ENCODE measurements at places on chromosomes 4 and X.
A peak's percentile ranks its signal among the peaks of the same experiment; 100 is the strongest.

GRCh38 chr4:158020176-158020575 lies 152.6 kb downstream of the GASK1B start:
- DNase-seq, result no peak

DNA sequence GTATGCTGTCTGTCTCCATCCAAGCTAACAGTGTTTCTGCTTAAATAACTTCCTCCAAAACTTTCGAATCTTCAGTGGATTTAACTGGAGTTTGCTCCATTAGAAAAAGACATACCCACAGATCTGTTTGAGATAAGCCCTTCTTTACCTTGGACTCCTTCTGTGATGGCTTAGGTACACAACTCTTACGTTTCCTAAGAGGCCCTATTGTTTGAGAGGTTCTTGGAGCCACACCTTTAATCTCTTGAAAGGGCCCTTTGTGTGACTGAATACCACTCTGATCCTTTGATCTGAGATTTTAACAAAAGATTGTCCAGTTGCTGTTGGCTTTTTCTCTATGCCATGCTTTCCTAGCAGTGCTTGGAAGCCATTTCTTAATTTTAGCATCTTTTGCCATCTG lies 92.5 kb downstream of the AKAP4 start:
- no peak for DNase-seq

- DNase-seq, result peak; percentile 2
Measured at GRCh38 chr4:42865572-42866189, 26.8 kb upstream of the GRXCR1 start.

- no peak for DNase-seq
Measured at GRCh38 chr4:74100531-74100930, 1.5 kb upstream of the CXCL2 start.

GRCh38 chr4:48635980-48636379 lies 144.1 kb downstream of the FRYL start:
- DNase-seq, result no peak

- no peak for DNase-seq
Measured at GRCh38 chr4:109890076-109890475, 22.6 kb upstream of the EGF start.

- DNase-seq, result no peak
Measured at GRCh38 chr4:138967313-138967712, 48.3 kb upstream of the NOCT start.

GRCh38 chrX:45026036-45026435 lies 153.0 kb downstream of the KDM6A start:
- DNase-seq, result no peak

DNA sequence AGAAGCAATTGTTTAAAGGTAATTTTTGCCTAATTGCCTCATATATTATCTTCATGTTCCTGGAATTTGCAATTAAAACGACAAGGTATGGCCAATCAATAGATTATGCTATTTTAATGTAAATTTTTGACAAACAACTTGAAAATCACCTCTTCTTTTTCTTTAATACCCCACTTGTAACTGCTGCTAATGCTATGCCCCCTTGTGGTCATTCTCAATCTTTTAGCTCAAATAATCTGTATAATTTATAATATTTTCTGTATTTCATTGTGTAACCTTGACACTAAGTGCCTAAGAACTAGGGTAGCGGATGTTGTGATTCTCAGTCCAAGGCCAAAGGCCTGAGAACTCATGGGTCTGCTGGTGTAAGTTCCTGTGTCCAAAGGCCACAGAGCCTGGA lies 831.7 kb upstream of the POU3F4 start:
- no peak for DNase-seq

DNA sequence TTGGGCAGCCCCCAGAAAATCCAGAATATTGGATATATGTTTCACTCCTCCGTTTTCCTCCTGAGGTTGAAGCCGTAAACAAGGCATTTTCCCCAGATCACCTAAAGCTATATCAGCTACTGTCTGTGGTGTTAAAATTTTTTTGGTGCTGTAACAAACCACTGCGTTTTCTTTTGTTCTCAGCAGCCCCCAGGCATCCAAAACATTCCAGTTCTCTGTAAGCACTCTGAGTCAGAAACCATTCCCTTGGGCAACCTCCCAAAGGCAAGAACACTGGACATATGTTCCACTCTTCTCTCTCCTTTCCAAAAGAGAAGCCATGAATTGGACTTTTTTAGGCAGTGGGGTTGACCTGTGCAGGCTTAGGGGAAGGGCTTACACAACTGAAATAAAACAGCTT lies 310.9 kb downstream of the MID1IP1 start:
- DNase-seq, result no peak

- DNase-seq, result no peak
Measured at GRCh38 chrX:74431797-74432196, 10.5 kb downstream of the SLC16A2 start.

DNA sequence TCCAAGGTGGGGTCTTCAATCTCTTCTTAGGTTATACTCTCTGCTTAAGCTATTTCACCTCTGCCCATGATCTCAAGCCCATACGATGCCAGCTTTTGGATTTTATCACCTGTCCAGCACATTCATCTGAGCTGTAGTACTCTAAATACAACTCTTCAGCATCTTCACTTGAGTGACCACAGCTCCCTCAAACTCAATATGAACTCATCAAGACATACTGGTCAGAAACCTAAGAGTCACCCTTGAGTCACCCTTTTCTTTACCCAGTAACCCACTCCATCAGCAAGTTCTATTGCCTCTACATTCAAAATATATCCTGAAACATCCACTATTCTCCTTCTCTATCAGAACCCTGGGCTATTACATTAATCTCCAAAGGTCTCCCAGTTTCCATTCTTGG lies 69.4 kb downstream of the DCHS2 start:
- DNase-seq, result no peak

DNA sequence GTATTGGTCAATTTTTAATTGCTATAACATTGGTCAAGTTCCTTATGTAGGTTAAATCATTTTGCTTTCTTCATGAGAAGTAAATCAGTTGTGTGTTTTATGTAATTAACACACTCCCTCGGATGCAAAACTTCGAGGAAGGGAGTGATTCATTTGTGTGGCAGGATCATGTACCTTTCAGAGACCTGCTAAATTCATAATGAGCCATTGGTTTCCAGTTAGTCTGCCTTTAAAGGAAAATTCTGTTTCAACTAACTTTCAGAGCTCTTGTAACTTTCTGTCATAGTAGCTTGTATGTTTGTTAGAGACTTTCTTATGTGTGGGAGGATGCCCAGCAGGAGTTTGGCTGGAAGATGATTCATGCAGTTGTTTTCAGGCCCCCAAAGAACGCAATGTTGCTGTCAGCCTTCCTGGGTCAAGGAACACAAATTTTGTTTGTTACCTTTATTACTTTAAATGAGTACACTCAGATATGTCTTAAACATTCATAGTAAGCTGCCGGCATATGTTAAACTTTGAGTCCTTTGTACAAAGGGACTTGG lies 72.1 kb downstream of the GPR101 start:
- no peak for DNase-seq

DNA sequence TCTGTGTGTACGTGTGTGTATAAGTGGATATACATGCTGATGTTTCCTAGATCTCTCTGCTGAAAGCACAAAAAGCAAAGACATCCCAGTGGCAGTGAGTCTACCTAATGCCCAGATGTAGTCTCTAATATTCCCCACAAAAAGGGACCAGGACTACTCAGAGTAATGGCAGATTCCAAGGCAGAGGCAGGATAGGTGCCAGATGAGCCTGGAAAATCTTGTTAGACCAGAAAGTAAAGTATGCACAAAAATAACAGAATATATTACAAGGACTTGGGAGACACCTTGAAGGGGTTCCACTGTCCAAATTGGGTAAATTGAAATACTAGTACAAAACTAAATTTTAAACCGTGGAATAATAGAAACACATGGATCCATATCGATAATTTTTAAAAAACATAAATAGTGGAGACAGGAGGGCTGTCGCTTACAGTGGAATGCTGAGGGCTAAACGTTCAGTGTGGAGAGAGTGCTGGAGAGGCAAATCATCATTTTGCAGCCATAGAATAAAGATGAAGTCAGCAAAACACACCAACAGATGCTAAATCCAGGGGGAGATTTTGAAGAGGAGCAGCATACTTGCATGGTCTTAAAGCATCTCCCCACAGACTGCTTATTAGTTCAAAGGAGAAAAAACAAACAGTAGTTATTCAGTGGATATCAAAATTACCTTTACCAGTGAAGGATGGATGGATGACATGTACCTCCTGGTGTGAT lies 123.4 kb upstream of the TSPAN5 start:
- DNase-seq, result no peak

GRCh38 chr4:20679951-20680350 lies 20.3 kb upstream of the PACRGL start:
- DNase-seq, result no peak

GRCh38 chr4:53431052-53431451 lies 53.6 kb downstream of the FIP1L1 start:
- no peak for DNase-seq

DNA sequence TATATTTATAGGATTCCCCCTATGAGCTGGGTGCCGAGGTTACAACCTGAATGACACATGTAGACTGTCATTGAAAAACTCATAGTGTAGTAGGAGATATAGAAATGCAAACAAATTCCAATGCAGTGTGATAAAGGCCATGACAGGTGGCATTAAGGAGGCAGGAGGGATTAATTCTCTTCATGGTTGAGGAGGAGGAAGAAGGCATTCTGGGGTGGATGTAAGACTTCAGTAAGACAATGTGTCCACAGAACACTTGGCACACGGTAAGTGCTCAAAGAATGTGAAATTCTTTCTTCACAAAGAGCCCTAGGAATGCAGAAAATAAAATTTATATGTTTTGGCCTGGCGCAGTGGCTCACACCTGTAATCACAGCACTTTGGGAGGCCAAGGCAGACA lies 136.5 kb downstream of the RBM47 start:
- no peak for DNase-seq

- DNase-seq, result no peak
Measured at GRCh38 chr4:102037566-102037965, 247.0 kb downstream of the BANK1 start.

DNA sequence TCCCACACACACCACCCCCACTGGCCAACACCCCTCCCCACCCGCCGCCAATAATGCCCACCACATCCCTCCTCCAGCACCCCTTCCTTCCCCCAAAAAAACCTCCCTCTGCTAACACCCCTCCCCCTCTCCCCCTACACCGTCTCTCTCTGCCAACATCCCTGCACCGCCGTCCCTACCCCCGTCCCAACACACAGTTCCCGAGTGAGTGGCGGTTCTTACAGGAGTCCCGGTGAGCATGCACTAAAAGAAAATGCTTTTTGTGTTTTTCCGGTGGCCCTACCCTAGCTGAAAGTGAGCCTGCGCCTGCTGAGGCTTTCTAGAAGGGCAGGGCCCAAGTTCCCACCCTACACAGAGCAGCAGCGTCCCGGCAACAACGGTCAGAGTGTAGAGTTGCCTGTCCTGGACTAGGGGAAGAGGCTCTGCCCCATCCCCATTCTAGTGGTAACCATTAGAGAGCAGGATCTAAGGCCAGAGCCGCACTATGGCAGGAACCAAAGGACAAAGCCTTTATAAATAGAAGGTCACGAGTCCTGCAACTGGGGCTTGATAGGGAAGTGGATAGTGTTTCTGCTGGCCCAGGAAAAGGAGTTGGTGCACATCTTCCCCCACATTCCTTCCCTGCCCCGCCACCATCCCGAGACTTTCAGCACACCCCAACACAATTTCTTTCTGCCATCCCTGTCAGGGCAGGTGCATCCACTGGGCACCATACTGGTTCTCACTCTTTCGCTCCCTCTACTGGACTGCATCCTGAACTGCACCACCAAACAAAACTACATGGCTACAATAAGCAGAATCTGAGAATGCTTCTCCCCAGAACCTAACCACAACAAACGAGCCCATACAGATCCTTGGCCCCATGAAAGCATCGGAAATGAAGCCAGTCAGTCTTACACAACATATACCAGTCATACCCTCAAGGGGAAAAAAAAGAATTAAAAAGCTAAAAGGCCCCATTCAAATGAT lies 78.1 kb upstream of the PAGE3 start:
- DNase-seq, result peak; percentile 1

DNA sequence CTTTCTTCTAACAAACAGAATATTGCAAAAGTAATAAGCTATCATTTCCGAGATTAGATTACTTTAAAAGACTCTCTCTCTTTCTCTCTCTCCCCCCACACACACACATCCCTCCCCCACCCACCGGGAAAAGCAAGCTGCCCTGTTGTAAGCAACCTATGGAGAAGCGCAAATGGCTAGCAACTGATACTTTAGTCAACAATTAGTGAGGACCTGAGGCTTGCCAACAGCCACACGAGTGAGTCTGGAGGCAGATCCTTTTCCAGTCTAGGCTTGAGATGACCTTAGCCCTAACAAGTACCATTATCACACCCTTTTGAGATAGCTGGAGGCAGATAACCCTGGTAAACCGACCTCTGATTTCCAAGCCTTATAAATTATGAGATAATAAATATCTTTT lies 19.7 kb upstream of the ADGRL3 start:
- no peak for DNase-seq

GRCh38 chrX:38435130-38435529 lies 82.7 kb downstream of the OTC start:
- DNase-seq, result no peak

DNA sequence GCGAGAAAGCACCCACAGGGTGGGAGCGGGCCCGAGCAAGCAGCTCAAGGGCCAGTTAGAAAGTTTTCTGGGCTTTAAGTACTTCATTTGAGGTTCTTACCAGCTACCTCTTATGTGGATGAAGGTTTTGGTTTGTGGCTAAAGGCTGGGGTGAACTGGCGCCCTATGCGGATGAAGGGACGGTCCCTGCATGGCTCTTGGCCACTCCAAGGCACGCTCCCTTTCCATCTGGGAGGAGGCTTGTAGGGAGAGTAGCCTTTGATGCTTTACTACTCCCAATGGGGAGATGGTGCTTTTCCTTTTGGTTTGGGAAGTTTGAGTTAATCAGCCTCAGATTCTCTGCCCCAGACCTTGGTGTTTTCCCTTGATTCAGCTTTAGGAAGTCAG lies 17.7 kb downstream of the MRFAP1 start:
- no peak for DNase-seq

DNA sequence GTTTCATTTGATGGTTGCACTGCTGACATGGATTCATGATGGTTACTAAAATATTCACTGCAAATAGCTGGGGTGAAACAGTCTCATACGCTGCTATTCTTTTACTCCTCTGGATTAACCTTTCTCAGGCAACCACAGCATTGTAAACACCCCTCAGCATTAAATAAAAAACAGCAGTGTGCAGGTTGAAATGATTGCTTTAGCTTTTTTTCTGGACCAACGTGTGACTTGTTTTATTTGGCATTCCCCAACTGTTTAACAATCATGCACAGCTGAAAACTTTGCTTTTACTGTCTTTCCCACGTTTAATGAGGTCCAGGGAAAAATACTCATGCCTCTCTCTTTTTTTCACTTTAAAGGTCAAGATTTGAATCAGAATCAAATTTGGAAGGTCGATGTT lies 490.8 kb downstream of the RAPGEF2 start:
- DNase-seq, result no peak

DNA sequence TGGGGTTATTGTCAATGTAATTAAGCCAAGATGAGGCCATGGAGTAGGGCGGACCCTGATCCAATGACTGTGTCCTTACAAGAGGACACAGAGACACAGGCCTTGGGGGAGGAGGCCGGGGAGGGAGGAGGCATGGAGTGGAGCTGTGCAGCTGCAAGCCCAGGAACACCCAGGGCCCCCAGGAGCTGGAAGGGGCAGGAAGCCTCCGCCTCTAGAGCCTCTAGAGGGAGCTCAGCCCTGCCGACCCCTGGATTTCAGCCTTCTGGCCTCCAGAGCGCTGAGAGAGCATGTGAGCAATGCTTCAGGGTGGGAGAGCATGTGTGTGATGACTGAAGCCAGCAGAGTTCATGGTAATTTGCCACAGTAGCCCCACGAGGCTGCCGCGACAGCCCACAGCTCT lies 234.6 kb downstream of the AFAP1 start:
- DNase-seq, result no peak

GRCh38 chrX:47745416-47745815 lies 86.4 kb upstream of the UXT start:
- no peak for DNase-seq

- DNase-seq, result no peak
Measured at GRCh38 chr4:52552778-52553177, 106.3 kb downstream of the USP46 start.
